ENCODE measurements at places on chromosomes 5 and 9.

DNA sequence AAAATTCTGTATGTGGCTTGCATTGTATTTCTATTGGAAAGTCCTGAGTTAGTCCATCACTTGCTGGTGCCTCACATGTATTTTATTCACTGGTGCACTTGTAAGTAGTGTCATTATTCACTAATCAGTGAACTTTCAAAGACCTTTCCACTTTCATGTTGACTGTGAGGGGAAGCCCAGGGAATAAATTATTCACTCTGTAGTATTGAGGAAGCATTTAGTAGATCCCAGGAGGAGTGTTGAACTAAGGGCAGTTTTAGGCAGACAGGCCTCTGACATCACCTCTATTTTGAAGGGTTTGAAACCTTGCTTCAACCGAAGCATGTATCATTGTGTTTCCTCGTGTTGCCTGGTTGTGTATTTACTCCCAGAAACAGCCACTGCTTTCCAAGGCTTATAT, 705.4 kb upstream of the RIOK2 start:
- DNase-seq = no peak

DNA sequence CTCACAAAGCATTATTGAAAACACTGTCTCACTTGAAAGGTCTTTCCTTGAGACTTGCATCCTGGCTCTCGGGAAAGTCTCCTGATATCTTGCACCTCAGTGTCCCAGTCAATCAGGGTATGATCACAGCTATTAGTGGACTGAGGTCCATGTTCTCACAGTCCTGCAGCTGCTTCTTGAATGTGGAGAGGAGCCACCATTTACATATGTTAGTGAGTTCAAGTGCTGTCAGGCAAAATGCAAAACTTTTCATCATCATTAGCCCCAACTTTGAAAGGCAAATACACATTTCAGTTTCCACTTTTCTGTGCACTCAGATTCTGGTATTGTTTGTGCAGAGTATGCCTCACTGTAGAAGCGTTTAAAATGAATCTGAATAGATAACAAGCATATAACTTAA, 111.6 kb downstream of the SNX18 start:
- no peak for DNase-seq

DNA sequence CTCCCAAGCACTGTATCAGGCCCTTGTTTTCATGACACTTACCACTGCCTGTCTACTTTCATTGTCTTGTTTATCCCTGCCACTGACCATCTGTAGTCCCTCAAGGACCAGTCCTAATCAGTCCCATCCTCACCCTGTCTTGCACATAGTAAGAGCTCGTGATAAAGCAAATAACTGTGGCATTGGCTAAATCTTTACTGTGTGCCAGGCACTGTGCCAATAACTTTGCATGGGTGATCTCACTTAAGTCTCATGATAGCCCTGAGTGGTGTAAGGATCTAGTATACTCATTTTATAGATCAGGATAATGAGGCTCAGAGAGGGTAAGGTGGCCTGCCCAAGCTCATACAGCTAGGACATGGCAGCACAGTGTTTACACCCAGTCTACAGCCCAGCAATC, 5.6 kb downstream of the CDX1 start:
- DNase-seq = no peak

DNA sequence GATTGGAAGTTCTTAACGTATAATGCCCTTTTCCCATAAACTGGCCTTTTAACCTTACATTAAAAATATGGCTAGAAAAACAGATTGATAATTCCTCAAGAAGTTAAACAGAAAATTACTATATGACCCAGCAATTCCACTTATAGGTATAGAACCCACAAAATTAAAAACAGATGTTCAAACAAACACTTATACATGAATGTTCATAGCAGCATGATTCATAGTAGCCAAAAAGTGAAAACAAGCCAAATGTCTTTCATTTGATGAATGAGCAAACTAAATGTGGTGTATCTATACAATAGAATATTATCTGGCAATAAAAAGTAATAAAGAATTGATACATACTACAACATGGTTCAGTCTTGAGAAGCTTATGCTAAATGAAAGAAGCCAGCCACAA, 35.5 kb downstream of the POU5F2 start:
- DNase-seq = no peak

- DNase-seq = no peak
Measured at GRCh38 chr5:40405230-40405629, 274.5 kb upstream of the PTGER4 start.

DNA sequence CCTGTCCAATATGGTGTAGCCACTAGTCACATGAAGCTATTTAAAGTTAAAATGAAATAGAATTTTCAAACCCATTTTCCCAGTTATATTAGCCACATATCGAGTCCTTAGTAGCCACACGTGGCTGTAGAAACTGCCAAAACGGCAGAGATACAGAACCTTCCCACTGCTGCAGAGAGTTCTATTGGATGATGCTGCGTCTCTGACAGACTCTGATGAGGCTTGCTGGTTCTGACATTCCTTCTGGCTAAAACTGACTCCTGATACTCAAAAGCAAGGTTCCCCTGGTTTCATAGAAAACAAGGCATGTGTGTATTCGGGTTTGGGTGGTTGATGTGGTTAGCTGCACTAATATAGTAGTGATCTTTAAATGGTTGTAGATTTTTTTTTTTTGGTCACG, 91.5 kb downstream of the TLE4 start:
- no peak for DNase-seq

DNA sequence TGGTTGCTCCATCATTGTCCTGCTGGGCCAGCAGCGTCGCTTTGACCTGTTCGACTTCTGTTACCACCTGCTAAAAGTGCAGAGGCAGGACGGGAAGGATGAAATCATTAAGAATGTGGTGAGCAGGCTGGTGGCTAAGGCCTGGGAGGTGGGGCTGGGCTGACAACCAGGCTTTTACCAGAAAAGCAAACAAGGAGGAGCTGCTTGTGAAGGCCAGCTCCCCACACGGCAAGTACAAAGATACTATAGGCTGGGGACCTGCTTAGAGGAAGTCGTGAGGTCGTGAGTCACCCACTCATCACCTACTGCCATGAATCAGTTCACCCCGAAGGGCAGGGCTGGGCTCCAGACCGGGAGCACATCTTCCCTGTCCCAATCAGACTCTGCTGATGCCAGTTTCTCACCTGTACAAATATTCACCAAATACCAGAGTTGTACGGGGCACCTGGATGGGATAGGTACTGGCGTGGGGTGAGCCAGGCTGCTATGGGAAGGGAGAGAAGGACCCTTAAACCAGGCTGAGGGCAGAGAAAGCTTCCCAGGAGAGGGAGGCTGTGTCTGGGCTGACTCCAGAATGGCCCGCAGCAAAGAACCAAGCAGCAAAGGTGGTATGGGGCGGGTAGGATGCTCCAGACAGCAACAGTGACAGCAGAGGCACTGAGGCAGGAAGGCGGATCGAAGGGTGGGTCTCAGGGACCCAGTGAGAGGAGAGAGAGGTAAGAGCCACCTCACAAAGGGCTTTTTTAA, 69.3 kb upstream of the NIPAL4 start:
- peak; percentile 22 for DNase-seq

DNA sequence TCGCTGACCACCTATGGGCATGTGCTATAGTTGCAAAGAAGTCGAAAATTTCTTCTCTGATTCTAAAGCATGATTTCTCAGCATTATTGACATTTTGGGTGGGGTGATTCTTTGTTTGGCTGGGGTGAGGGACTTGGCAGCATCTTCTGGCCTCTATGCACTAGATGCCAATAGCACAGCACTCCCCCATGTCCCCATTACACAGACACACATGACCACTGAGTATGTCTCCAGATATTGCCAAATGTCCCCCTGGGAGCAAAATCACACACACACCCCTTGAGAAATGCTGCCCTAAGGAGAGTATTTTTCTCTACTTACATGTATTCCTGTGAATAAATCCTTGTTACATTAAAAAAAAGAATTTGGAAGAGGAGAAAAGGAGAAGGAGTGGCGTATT, 89.1 kb downstream of the PDZD2 start:
- no peak for DNase-seq

GRCh38 chr5:12384005-12384404, 479.8 kb upstream of the CTNND2 start:
- no peak for DNase-seq

DNA sequence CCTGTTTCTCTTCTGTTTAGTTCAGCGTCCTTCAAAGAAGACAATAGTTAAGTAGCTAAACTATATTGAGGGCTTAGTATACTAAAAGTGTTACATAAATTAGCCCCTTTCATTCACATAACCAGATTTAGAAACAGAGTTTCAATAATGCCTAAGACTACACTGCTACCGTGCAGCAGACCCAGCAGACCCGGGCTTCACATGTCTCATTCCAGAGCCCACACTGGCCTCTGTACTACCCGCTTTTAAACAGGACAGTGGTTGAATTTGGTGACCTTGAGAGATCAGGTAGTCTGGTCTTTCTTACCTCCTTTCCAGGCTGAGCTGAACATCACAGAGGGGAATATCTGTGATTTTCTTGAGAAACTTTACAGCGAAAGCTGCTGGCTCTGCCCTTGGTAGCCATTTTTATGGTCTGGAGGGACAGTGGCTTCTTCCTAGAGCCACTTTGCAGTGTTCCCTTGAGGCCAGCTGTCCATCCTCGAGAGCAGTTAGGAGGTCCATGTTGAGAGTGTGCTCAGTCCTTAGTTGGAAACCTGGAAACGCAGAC, 56.5 kb downstream of the SLC22A5 start:
- DNase-seq = no peak

DNA sequence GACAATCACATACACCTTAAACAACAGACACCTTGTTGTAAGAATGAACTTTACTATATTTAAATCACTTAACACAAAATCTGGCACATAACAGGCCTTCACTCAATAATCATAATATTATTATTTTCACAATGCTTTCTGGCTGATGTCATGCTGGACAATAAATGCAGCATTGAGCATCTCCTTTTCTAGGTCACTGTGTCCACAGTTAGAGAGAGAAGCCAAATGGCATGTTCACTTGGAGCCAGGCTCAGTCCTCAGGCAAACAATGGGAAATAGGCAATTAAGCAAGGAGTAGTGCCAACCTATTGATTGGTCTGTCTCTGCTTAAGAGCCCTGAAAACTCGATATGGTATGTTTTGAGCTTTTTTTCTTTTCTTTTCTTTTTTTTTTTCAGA, 50.6 kb upstream of the KLF4 start:
- DNase-seq = no peak

DNA sequence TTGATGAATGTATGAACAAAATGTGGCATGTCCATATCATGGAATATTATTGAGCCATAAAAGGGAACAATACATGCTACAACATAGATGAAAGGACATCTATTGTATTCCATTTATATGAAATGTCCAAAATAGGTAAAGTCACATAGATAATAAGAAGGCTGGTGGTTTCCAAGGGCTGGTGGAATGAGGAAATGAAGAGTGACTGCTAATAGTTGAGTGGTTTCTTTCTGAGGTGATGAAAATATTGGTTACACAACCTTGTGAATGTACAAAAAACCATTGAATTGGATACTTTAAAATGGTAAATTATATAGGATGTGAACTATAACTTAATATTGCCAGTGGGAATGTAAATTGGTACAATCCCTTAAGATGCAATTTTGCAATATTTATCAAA, 5.2 kb downstream of the ARSB start:
- DNase-seq = no peak

GRCh38 chr5:113209498-113209897, 225.3 kb downstream of the TSSK1B start:
- no peak for DNase-seq

DNA sequence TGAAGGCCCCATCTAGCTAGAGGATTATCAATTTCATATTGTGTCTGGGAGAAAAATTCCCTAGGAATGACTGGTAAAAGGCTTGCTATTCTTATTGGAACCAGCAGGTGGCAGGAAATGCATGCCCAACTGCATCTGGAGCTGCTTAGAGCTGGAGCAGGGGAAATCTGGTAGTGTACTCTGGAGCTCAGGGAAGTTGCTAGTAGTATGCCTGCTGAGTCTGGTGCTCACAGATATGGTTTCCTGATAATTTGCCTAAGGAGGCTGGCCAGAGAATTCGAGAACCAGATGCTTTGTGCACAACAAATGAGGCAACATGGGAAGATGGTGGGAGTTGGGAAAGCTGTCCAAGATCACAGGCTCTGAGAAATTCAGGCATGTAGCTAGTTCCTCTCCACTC, 53.7 kb downstream of the G3BP1 start:
- DNase-seq = peak; percentile 19

- no peak for DNase-seq
Measured at GRCh38 chr9:127558581-127559246, 53.4 kb upstream of the STXBP1 start.

DNA sequence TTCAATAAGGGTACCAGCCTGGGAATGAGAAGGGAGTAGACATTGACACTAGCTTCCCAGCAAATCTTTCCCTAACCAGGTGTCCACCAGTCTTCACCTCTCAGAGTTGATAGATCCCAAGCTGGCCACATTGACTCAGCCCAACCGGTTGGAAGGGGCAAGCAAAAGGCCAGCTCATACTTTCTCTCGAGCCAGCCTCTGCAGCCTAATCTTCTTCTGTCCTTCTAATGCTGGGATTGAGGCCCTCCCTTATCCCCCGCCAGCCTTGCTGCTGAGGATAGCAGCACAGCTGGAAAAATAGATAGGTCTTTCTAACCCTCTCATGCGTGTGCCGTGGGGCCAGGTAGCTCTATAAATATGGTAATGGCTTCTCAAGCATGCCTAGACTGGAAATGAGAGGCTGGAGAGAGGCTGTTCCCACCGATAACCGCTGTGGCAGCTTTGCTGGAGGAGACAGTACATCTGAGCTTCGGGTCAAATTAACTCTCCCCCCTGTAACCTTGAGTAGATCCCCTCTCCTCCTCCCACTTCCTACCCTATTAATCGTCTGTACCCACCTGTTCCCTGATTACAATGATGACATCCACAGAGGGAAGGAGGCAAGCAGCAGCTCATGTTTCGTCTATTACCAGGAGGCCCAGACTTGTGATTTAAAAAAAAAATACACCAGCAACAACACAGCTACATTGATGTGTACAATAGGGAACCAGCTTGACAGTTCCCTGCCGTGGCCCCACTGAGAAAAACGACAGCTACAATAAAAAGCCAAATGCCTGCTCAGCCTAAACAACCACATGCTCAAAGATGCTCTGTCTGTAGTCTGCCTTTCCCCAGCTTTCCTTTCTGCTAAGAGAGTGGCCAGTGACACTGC, 219.9 kb upstream of the BRINP1 start:
- DNase-seq = no peak

GRCh38 chr9:112380825-112381221, 915 bp downstream of the HSDL2 start:
- DNase-seq = no peak

DNA sequence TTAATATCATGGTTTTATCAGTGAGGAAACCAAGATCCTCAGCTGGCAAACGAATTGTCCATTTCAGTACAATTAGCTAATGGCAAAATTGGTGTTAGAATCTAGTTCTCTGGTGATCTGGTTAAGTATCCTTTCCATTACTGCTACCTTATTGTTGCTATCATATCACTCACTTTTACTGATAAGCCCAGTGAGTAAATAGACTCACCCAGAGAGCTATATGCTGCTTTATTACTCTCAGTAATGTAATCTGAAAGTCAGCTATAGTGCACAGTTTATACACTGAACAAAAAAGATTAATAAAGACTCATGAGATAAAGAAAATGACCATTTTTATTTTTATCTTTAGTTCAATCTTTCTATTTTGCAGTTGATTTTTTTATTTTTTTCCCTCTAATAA, 95.0 kb downstream of the DMAC1 start:
- no peak for DNase-seq

All from HuH-7.5 (cell line).